Activated CD8-positive, alpha-beta memory T cell treated with anti-CD3 and anti-CD28 coated beads for 1 hour (primary cell): ENCODE measurements at places on chromosomes 4 and X.

- DNase-seq, result no peak
These were observed 33.4 kb upstream of the RBM47 start for GRCh38 chr4:40662962-40663604.

GRCh38 chrX:65706041-65706828, 38.8 kb downstream of the MSN start:
- no peak for DNase-seq

- DNase-seq, result no peak
These were observed 571.2 kb upstream of the FAT1 start for GRCh38 chr4:187294861-187295260.

DNA sequence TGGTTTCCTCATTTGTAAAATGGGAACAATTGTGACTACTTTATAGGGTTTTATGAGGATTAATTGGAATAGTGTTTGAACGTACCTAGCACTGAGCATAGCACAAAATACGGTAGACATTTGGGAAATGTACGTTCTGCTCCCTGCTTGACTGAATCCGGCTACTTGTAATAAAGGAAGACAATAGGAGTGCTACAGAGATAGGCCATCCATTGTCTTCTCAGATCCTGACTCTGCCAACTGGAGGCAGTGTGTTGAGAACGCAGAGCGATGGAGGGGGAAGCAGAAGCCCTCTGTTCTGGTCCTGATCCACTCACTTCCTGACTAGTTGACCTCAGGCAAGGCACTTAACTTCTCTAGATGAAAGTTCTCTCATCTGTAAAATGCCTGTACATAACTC, 26.4 kb downstream of the ENPP6 start:
- no peak for DNase-seq
